Activated CD8-positive, alpha-beta T cell treated with anti-CD3 and anti-CD28 coated beads for 36 hours (primary cell): ENCODE measurements at places on chromosomes 4 and X. TPM values are rescaled to one million over a fixed set of nuclear protein-coding genes. Genes with fewer than 3 reads are reported as not detected.

DNA sequence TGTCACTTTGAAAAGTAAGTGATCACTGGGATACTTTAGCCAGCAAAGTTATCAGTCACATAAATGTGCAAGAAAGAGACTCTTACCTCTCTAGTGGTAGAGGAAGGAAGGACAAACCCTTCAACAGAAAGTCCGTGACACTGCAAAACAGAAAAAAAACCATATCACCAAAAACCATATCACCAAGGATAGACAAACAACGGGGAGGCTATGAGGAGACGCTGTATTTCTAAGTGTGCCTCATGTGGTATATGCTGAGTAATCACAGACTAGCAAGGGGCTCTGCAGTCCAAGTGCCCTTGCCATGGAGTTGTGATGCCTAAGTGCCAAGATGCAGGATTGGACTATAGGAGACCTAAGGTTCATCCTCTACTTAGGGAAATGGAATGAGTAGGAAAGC lies 11.5 kb upstream of the HDAC8 start:
- no peaks in the 10 kb centered on the region for H3K27me3 ChIP-seq
- no peak overlapping the region for H3K27ac ChIP-seq
- DNase-seq, result no peak

DNA sequence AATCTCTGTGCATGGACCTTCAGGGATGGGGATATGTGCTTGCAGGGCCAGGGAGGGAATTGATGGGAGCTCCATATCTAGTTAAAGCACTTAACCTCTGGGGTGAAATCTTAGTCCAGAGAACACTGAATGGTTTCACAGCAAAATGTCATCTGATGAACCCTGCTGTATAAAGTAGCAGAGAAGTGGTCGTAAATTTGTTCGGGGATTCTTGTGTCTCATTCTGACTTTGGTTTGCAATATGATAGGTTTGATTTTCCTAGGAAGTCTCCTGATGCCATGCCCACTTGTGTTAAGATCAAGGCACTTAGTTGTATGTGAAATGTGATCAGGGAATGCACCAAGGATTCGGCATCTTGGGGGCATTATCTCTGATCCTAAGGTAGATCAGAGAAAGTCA lies 96.9 kb downstream of the NHS start:
- H3K36me3 ChIP-seq, result no peaks in the 10 kb centered on the region
- H3K4me1 ChIP-seq, result no peaks in the 10 kb centered on the region
- no peaks in the 10 kb centered on the region for H3K27me3 ChIP-seq
- no peak overlapping the region for H3K27ac ChIP-seq
- H3K4me3 ChIP-seq, result no peak overlapping the region

- peak; percentile 19 for DNase-seq
- no peak overlapping the region for H3K4me3 ChIP-seq
- H3K27ac ChIP-seq, result no peak overlapping the region
- no peaks in the 10 kb centered on the region for H3K36me3 ChIP-seq
These were observed 88.6 kb upstream of the PRPS2 start for GRCh38 chrX:12702509-12703091.

DNA sequence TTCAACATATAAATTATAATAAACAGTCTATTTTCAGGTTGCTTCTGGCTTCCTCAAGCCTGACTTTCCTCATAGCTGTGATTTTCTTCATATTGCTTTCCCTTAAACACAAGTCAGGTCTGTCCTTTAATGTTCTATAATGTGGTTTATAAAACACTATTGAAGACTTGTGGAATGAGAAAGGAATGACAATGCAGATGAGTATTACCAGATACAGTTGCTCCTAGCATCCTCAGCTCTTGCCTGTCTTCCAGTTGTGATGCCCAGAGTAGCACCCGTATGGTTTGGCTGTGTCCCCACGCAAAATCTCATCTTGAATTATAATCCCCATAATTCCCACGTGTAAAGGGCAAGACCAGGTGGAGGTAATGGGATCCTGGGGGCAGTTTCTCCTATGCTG lies 265.7 kb upstream of the BOD1L1 start:
- H3K27ac ChIP-seq, result no peak overlapping the region
- no peak overlapping the region for H3K4me3 ChIP-seq
- H3K4me1 ChIP-seq, result no peaks in the 10 kb centered on the region
- H3K27me3 ChIP-seq, result peaks cover 3% of the 10 kb centered on the region
- DNase-seq, result no peak

GRCh38 chr4:108247387-108248049 lies 78.8 kb upstream of the LEF1 start:
- no peak overlapping the region for H3K27ac ChIP-seq
- DNase-seq, result no peak
- peaks cover 7% of the 10 kb centered on the region for H3K4me1 ChIP-seq

- H3K36me3 ChIP-seq, result no peaks in the 10 kb centered on the region
- no peak overlapping the region for H3K27ac ChIP-seq
- no peak for DNase-seq
- H3K27me3 ChIP-seq, result peaks cover 2% of the 10 kb centered on the region
- no peak overlapping the region for H3K4me3 ChIP-seq
- H3K4me1 ChIP-seq, result no peaks in the 10 kb centered on the region
These were observed 121.6 kb upstream of the IGFBP7 start for GRCh38 chr4:57231781-57232180.

DNA sequence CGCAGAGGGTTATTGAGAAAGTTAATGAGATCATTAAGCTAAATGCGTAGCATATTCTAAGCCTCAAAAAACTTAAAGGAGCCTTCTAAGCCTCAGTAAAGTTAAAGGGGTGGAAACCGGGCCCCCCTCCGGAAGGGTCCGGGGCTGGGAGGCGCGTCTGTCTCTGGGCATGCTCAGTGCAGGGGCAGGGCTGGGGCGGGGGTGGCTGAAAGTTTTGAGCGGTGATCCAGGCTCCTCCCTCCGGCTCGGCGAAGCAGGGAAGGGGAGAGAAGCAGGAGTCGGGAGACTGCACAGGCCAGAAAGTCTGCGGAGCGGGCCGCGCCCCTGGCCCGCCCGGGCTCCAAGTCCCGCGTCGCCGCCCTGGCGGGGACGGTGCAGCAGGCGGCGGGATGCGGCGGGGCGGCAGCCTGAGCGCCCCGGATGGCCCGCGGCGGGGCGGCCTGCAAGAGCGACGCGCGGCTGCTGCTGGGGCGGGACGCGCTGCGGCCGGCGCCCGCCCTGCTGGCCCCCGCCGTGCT lies at the start of gene EVC:
Gene EVC, plus strand, starts transcription at position 241 of the 518 bp plus-strand sequence. Its CDS starts 180 bp downstream, at position 421.
- H3K4me3 ChIP-seq, result peak within 1 kb of the TSS; percentile 68
- H3K4me1 ChIP-seq, result peaks cover 22% of the 10 kb centered on the region
- peak within 1 kb of the TSS; percentile 10 for H3K27ac ChIP-seq

GRCh38 chrX:28016823-28017222 lies 35.6 kb upstream of the DCAF8L1 start:
- H3K4me1 ChIP-seq, result no peaks in the 10 kb centered on the region
- DNase-seq, result no peak
- H3K4me3 ChIP-seq, result no peak overlapping the region
- H3K27me3 ChIP-seq, result no peaks in the 10 kb centered on the region
- no peaks in the 10 kb centered on the region for H3K36me3 ChIP-seq

DNA sequence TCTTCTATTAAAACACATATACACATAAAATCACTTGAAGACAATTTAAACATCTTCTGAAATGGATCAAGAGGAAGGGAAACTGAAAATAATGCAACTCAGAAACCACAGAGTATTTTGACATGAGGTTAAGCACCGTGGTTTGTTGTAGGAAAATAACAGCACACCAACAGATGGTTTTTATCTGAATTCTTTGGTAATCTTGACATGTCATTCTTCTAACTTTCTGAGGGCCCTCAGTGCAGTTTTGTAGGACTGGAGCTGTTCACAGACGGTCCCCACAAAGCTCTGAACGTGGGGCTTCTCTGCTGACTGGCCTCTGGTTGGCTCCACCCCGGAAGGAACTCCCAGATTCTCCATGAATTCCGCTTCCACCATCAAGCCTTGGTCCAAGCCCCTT lies 16.0 kb upstream of the TLR8 start:
- no peaks in the 10 kb centered on the region for H3K36me3 ChIP-seq
- peaks cover 33% of the 10 kb centered on the region for H3K4me1 ChIP-seq
- no peak for DNase-seq
- H3K27ac ChIP-seq, result peak overlapping the region; percentile 60
- no peak overlapping the region for H3K4me3 ChIP-seq

GRCh38 chr4:110518889-110519490 lies 43.0 kb downstream of the ENPEP start:
- H3K27me3 ChIP-seq, result peaks cover 7% of the 10 kb centered on the region
- no peak overlapping the region for H3K4me3 ChIP-seq
- H3K27ac ChIP-seq, result no peak overlapping the region
- no peaks in the 10 kb centered on the region for H3K36me3 ChIP-seq

DNA sequence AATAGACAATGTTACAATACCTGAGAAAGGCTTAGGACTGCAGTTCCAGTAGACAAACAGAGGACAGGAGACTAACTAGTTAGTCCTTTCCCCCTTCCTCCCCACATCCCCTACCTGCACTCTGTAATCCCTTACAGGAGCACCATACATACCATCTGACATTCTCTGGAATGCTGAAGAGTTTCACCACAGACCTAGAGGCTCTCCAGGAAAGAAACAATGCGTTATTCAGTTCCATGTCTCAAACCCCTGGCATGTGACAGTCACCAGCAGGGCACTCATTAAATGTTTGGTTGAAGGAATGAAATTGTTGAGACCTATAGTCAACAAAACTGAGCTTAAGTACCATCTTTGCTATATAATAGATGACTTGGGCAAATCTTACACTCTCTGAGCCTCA lies 100.2 kb upstream of the USP38 start:
- no peak overlapping the region for H3K4me3 ChIP-seq
- peaks cover 5% of the 10 kb centered on the region for H3K27me3 ChIP-seq

DNA sequence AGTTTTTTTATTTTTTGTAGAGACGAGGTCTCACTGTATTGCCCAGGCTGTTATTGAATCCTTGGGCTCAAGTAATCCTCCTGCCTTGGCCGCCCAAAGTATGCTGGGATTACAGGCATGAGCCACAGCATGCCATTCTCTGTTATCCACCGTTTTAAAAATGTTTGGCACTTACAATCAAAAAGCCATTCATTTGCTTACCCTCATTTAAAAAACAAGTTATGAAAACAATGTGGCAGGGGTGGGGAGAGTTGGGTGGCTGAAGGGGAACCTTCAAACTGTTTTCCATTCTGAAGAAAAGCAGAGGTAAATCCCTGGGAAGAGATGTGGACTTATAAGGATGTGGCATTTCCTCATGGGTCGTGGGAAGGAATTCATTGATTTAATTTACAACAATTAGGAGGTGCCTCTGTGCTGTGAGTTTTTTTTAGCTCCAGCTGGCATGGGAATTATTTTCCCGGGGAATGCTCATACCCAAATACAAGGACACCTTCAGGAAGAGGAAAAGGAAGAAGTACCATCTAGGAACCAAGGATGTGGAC lies 103.5 kb downstream of the MID1 start:
- H3K27ac ChIP-seq, result no peak overlapping the region
- H3K36me3 ChIP-seq, result no peaks in the 10 kb centered on the region
- H3K4me3 ChIP-seq, result no peak overlapping the region
- H3K27me3 ChIP-seq, result no peaks in the 10 kb centered on the region
- no peaks in the 10 kb centered on the region for H3K4me1 ChIP-seq
- no peak for DNase-seq

DNA sequence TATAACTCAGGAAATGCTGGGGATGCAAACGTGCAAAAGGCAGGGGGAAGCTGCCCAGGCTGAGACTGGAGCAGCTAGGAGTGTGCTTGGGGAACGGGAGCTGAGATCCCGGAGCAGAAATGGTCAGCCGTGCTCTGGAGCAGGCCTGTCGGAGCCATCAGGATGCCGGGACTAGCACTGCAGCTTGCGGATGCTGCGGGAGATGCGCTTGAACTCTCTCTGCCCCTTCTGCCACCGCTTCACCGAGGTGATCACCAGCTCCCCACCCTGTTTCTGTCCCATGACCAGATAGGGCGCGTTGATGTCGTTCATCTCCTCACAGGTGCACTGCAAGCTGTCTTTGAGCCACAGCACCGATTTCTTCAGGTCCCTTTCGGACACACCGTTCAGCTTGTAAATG lies 7.6 kb downstream of the SFRP2 start:
- H3K36me3 ChIP-seq, result no peaks in the 10 kb centered on the region
- no peak overlapping the region for H3K27ac ChIP-seq
- peaks cover 32% of the 10 kb centered on the region for H3K27me3 ChIP-seq
- DNase-seq, result no peak
- H3K4me1 ChIP-seq, result no peaks in the 10 kb centered on the region

DNA sequence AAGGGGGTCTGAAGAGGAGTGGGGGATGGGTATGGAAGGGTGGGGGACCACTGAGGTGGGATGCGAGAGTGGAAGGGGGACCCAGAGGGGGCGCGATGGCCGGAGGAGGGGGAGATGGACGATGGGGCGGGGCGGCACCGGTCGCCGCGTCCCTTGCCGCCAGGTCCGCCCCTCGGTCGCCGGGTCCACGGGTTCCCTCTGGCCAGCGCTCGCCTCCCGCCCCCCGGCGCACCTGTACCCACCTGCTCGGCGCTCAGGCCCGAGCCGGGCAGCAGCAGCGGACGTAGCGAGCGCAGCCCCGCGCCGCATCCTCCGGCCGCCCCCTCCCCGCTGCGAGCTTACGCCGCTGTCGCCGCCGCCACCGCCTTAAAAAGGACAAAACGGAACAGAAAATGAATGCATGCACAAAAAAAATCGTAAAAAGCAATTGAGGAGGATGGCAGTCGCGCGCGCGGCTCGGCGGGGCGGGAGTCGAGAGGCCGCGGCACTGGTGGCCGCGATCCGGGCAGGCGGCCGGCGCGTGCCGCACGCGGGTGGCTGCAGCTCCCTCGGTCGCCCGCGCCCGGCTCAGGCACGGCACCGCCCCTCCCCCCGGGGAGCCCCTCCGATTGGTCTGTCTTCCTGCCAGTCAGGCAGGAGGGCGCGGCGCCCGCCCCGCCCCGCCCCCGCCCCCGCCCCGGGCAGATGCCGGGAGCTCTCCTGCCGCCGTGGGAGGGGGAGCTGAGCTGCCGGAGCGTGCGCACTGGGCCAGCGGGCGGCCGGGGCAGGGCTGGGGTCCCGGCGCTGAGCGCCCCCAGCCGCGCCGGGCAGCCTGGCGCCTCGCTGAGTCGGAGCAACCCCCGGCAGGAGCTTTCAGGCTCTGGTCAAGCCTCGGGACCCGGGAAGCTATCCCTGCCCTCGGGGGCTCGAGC lies at the start of gene JAKMIP1:
Gene JAKMIP1, minus strand, starts transcription at position 539 of the 911 bp plus-strand sequence. CDS start 87,699 bp downstream, outside the sequence.
- peaks cover 30% of the 10 kb centered on the region for H3K4me1 ChIP-seq
- H3K27ac ChIP-seq, result peak within 1 kb of the TSS; percentile 40
- peaks cover 12% of the 10 kb centered on the region for H3K36me3 ChIP-seq
- peak; percentile 86 for DNase-seq

The PAGE2B gene
- total RNA-seq, result not detected

The SAGE1 gene
- total RNA-seq, result not detected

The CXCL13 gene
- total RNA-seq, result not detected

The YY2 gene
- total RNA-seq, result 2.0 TPM

The HEPH gene
- not detected for total RNA-seq

The MAGEB3 gene
- total RNA-seq, result not detected

The OCIAD2 gene
- total RNA-seq, result 82.7 TPM
